ENCODE measurements at places on chromosomes 16 and 17.

DNA sequence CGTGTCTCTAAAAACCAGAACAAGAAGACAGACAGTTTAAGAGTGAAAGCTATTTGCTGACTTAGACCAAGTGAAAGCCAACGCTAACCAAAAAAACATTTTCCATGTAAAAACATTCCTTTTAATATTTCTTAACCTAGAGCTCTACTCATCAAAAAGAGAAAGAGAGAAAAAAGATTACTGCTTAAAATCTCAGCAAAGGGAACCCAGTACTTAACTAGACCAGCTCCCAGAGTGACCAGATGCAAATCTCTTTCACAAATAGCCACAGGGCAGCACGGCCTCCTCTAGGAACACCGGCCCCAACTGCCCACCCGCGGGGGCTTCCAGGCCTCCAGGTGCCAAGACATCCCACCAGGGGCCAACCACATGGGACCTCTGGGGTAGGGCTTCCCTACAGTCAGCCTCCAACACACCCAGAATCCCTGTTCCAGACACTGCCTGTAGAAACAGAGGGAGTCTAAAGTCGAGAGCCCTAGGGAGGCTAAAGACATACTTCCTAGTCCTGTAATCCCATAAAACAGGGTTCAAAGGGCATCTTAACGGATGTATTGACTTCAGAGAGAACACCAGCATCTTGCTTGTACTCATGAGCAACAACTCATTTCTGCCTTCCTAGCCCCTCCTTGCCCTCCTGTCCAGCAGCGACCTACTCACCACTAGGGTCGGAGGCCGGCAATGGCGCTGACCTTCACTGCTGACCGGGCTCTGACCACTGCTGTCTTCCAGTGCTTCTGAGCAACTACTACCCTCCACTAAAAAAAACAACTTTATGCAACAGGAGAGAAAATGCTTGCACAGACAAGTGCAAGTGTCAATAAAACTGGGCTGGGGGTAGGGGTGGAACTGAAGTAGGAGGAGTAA lies 21.3 kb downstream of the ZCCHC14 start:
- no peak for DNase-seq

- DNase-seq = peak; percentile 32
These were observed at the start of gene KLHDC4 for GRCh38 chr16:87765776-87766484. TSS of gene KLHDC4 (minus strand) at chr16:87765986. CDS start at chr16:87765890, 96 bp downstream.

GRCh38 chr16:15897834-15898254 lies 9.4 kb upstream of the CEP20 start:
- DNase-seq = no peak

GRCh38 chr17:49523706-49524472 lies 28.8 kb downstream of the NGFR start:
- DNase-seq = no peak

DNA sequence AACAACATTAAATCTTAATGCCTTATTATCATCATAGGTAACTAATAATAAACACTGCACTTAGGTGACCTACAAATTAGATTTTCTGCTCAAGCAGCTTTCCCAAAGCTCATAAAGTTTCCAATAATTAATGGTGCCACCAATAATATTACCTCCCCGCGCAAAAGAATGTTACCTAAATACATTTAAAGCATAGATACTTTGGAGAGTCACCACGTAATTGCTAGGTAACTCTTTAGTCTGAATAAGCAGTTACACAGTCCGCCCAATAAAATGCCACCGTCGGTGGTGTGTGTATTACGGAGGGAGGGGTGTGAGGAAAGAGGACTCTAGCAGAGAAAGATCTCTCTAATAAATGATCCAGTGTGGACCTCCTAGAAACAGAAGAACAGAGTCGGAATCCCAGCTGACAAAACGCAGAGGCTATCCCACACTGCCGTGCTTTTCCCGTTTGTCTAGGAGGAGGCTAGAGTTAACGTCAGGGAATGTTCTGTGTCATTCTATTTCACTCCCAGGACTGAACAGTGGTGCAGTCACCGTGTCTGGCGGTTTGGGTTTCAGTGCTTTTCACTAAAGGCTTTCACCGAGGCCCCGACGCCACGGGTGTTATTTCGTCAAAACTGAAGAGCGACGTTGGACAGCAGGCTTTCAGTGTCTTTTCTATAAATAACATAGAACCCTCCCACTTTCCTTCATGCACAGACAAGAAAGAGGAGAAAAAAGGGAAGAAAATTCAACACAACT lies 630 bp downstream of the RNFT1 start:
- DNase-seq = no peak

DNA sequence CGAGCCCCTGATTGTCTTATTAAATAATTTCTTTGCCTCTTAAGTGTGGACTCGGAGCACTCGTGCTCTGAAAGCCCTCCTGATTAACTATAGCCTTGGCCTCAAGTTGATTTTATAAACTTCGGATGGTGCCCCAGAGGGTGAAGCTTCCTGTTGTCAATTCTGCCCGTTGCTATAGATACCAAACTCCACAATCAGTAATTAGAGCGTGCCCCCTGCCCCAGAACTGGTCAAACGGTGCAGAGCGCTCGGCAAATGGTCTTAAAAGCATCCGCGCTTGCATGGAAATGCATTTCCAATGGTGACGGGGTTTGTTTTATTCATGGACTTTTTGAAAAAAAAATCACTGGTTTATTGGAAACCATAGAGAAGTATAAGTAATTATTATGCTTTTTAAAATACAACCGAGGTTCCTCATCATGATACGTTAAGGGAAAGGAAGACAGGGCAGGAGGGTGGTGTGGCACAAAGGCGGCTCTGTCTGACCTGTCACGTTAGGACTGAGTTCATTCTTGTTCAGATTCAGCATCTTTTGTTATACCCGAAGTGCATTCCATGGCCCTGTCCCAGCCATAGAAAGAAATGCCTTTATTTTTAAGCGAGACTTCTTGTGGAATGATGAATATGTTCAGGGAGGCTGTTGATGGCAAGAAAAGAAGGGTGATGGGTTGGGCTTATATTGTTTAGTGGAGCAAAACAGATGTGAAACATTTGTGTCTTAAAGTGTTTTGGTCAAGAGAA lies 476.4 kb downstream of the MAF start:
- no peak for DNase-seq

- DNase-seq = no peak
These were observed 49.7 kb downstream of the ARHGAP44 start for GRCh38 chr17:12839042-12839441.

DNA sequence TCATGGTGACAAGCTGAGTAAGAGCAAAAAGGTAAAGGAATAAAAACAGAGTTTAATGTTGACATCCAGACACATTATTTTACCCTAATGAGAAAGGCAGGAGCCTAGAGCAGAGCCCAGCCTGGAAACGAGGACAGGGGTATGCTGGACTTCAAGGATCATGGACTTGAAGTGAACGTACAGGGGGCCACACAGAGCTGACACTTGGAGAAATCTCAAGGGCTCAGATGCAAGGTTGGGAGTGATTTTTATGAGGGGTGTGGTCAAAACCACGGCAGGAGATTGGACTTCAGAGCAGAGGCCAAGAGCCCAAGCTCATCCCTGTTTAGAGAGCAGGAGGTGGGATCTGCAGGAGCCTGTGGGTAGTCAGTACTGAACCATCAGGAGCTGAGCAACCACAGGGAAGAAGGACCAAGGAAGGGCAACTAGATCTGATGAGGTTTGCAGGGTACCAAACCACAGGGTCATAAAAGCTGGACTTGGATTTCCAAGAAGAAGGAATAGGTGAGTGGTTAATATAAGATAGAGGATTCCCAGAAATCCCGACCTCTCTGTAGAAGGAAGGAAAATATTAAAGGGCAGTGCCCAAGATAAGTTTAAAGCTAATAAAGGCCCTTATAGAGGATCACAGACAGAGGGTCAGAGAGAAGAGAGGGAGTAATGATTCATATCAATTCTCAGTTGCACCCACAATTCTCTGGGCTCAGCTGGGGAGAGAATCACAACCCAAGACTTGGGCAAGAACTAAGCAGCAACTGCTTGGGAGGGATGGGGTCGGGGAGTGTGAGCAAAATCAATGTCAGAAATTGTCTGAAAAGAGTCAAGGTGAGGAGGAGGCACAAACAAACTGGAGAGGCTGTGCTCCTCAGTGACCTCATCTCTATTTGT lies 331.7 kb downstream of the SOX9 start:
- DNase-seq = no peak

DNA sequence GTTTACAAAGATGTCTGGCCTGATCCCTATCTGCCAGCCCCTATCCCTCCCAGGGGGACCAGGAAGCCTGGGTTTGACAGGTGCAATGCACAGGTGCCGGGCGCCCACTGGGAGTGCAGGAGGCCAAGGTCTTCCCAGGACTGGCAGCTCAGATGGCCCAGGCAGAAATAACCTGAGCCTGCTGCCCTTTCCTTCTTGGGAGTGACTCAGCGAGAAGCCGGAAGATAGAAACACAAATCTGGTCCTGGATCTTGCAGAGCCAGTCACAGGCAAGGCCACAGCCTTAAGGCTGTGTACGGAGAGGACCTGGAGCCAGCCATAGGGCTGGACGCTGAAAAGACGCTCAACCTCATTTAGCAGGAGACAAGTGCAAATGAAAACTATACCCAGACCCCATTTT lies 27.7 kb downstream of the GPR142 start:
- no peak for DNase-seq

GRCh38 chr17:12047681-12048376 lies 27.2 kb downstream of the MAP2K4 start:
- no peak for DNase-seq

DNA sequence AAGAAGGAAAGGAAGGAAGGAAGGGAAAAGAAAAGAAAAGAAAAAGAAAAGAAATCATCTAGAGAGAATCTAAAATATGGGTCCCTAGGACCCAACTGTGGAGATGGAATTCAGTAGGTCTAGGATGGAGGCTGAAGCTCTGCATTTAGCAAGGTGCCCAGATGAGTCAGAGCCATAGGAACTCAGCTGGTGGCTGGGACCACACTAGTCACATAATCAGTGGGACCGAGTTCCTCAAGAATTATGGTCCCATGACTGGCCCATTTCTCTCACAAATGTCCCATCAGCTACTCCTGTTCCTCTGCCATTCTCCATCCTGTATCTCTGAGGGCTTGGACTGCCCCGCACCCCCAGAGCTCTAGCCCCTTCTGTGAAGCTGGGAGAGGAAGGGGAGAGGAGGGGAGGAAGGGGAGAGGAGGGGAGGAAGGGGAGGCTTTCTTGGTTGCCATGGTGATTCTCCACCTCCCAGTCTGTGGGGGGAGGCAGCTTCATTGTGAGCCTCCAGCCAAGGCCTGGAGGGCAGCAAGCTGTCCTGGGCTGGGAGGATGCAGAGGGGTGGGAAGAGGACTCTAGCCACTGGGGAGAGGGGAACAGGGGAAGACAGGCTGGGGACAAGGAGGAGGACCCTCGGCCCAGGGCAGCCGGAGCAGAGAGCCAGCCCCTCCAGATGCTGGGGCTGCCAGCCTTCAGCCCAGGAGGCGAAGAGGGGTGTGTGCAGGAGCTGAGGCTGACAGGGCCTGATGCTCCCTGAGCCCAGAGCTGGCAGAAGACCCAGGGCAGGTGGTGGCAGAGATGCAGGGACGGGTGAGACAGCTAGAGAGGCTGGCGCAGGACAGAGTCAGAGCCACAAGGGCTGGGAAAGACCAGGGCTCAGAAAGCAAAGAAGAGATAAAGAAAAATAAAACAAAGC lies 37.8 kb upstream of the LHX1 start:
- no peak for DNase-seq

DNA sequence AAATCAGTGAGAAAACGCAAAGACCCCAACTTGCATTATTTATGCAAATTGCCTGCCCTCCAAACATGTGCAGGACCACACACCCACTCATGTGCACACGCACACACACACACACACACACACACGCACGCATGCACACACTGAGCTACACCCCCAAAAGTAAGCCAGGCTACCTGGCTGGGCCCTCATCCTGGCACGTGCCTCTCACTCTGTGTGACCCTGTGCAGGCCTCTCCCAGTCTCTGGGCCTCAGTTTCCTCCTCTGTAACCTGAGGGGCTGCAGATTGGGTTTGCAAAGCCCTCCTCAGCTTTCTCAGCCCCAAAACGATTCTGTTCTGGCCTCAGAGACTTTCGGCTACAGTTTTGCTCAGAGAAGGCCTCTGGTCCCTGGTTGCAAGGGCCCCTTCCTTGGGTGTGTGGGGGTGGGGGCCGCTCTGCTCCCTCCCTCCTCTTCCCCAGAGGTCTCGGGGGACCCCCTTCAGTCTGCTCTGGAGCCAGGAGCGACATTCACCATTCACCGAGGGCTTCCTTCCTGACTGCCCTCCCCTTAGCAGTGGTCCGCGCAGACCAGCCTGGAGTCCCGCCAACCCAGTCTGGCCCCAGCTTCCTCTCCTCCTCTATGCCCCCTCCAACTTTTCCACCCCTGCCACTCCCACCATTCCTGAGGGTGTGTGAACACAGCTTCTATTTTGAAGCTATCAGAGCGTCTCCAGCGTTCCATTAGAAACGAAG lies 5.4 kb upstream of the PIK3R6 start:
- DNase-seq = no peak

- no peak for DNase-seq
These were observed 131.8 kb downstream of the STX8 start for GRCh38 chr17:9443811-9444210.

DNA sequence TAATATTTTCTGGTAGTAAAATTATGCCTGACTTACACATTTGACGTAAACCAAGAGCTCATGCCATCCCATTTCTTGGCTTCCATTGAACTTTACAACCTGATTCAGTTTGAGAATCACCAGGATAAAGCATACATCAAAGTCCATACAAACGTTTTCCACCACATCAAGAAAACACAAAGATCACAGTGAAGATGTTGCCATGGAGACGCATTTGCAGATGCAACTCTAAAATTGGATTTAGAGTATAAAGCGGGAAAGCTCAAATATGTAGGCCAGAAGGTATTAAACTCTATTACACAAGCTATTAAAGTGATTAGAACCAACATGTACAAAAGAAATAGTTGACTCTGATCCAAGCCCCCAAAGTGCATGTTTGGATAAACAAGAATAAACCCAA lies 10.4 kb downstream of the C16orf46 start:
- DNase-seq = no peak

DNA sequence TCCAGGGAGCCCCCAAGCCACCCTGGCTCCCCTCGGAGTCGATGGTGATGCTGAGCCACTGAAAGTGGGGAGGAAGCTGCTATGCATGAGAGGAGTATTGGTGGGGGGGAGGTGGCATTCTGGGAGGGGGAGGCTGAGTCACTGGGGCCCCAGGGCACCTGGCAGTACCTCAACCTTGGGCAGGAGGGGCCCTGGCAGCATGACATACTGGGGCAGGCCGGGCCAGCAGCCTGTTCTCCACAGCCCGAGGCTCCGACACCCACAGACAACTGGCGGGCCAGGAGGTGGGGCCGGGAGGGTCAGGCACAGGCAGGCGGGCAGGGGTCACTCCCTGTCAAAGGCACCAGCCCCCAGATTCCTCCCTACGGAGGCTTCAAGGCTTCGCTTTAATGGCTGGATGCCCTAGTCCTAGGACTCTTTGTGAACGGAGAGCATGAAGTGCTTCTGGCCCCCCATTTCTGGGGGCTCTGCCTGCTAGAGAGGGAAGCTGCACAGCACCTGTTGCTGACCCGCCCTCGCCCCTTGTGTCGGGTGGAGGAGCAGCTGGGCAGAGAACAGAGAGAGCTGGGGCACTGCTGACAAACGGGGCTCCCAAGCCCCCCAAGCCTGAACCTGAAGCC lies 928 bp downstream of the CASKIN2 start:
- DNase-seq = no peak

- DNase-seq = no peak
These were observed 330.0 kb upstream of the SOX9 start for GRCh38 chr17:71790791-71791190.

GRCh38 chr17:7138800-7139381 lies 24.3 kb upstream of the ASGR2 start:
- no peak for DNase-seq

GRCh38 chr17:288802-289356 lies 63.7 kb downstream of the RPH3AL start:
- no peak for DNase-seq

All from esophagus squamous epithelium (tissue), 5 donors.